ENCODE measurements at places on chromosomes 1 and 21.

- no peak for DNase-seq
Observed at GRCh38 chr1:59699227-59699847, 115.4 kb upstream of the HOOK1 start.

DNA sequence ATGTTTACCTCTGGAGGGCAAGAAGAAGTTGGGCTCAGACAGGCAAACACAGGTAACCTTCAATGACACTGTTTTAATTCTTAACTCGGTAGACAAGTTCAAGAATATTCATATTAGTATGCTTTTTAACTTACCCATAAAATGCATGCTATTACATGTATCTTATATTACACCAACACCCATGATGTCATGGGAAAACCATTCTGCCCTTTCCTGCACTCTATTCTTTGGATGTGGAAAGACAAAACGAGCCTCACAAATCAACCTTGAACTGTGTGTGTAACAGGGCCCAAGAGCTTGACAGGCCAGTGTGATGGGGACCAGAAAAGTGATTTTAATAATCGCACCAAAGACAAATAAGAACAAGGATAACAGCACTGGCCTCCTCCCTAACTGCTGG is 22.6 kb upstream of the RAP1GAP start:
- DNase-seq: no peak

DNA sequence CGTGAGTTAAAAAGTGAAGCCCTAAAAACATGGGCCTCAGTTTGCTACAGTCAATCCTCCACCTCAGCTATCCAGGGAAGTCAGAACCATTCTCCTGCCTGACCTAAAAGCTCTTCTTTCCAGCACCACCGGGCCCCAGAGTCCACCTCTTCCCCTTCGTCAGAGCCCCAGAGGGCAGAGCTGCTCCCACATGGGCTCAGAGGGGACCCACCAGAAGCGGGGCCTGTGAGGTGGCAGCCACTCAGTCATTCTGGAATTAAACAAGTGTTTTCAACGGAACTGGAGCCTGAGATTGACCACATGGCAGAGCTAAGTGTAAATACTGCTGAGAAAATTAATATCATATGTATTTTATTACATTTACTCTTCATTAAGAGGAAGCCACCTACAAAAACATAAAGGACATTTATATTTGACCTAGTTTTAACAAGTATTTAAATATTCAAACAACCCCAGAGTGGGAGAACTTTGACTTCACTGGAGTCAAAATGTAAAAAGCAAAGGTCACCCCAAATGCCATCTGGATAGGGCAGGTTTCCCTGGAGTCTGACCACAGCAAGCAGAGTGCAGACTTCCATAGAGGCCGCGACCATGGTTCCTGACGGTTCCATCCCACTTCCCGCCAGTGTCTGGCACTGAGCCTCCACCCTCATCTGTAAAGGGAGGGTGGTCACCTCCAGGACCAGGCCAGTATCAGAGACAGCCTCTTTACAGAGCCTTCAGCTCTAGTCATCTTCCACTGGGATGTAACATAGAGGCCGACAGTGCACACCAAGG is 1.8 kb downstream of the SUMO3 start:
- DNase-seq: no peak

GRCh38 chr1:101964708-101965107 is 32.0 kb downstream of the OLFM3 start:
- no peak for DNase-seq

DNA sequence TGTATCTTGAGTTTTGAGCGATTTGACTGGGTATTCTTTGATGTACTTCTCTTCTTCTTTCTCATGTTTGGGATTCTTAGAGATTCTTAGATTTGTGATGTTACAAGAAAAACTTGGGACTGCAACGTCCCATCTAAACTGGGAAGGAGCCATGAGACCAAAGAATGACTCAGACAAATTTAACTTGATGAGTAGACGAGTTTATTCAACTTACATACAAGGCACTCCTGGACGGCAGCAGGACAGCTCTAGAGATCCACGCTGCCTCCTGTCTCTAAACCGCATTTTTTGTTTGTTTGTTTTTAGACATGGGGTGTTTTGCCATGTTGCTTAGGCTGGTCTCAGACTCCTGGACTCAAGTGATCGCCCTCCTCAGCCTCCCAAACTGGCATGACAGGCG is 137.1 kb downstream of the PIK3R3 start:
- DNase-seq: no peak

- no peak for DNase-seq
Observed at GRCh38 chr1:92853299-92853698, 21.5 kb downstream of the RPL5 start.

DNA sequence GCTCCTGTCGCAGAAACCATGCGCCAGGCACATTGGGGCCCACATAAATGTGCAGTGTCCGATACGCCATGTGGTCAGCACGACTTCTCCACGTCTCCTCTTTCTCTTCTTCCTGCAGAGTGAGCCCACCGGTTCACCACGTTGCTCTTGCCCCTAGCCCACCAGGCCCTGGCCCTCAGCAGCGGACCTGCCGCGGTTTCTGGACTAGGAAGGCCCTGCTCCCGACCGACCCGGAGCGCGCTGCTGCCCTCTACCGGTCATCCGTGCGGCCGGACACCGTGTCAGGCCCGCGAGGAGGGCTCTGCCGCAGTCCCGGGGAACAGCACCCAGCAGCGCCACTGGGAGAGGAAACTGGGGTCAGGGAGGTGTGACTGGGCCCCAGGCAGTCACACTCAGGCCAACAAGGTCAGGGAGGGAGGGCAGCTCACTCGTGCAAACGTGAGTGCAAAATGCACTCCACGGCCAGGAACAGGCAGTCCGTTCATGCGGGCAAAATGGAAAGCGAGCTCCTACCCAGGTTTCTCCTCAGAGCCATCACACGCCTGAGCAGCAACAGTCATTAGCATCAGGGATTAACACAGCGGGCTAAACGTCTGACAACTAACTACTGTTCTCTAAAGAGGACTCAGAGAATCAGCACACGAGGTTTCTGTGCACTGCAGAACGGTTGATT is 13.7 kb downstream of the TLR5 start:
- peak; percentile 45 for DNase-seq

DNA sequence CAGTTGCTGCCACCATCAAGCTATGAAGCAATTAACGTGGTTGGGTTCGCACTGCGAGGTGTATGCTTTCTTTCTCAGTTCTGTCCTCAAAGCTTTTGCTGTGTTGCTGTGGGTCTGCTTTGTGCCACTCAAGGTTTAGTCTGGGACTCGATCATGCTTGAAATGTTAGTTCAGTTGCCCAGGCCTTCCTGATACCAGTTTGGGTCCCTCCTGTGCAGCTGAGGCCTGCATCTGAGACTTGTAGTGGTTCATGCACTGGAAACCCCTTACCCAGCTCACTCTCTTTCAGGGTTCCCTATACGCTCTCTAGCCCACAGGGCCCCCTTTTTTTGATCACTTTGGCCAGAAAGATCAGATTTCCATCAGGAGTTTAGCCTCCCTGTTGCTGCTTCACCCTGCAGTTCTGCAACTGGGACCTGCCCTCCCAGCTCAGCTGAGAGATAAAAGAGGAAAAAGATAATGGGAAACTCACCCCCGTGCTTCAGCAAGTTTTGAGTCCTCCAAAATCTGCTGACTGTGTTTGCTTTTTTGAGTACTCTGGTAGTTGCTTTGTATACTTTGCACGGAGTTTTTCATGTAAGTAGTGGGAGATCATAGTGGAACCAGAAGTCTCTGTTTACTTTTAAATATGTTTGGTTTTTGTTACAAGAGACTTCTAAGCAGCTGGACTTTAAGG is 317.0 kb downstream of the HHAT start:
- no peak for DNase-seq

DNA sequence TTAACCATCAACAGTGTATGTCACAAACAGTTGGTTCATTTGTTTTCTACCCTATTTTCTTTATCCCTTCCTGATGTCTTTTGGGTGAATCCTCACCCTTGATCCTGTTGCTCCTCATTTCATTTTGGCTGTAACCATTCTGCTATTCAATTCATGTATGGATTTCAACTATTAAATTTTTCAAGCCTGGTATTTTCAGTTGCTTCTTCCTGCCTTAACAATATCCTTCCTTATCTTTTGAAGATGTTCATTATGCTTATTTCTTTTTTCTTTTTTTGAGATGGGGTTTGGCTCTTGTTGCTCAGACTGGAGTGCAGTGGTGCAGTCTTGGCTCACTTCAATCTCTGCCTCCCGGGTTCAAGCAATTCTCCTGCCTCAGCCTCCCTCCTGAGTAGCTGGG is 2.8 kb upstream of the RNU5D-1 start:
- no peak for DNase-seq

DNA sequence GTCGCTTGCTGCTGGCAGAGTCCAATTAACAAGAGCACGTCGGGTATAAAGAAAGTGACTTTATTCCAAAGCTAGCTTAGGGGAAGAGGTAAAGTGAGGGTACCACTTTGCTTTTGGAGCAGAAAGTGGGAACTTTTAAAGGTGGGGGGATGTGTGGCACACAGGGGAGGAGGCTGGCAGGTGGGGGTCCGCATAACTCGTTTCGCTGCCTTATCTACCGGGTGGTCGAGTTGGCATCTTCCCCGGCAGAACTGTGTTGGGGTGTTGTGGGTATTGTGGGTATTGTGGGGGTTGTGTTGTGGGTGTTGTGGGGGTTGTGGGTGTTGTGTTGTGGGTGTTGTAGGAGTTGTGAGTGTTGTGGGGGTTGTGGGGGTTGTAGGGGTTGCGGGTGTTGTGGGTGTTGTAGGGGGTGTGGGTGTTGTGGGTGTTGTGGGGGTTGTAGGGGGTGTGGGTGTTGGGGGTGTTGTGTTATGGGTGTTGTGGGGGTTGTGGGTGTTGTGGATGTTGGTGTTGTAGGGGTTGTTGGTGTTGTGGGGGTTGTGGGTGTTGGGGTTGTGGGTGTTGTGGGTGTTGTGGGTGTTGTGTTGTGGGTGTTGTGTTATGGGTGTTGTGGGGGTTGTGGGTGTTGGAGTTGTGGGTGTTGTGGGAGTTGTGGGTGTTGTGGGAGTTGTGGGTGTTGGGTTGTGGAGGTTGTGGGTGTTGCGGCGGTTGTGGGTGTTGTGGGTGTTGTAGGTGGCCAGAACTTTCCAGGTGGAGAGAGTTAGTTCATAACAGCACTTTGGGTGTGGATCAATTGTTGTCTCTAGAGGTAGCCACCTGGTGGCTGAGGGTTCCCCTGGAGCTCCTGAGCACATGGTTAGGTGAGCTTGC is 52.7 kb downstream of the AGPAT3 start:
- DNase-seq: no peak

DNA sequence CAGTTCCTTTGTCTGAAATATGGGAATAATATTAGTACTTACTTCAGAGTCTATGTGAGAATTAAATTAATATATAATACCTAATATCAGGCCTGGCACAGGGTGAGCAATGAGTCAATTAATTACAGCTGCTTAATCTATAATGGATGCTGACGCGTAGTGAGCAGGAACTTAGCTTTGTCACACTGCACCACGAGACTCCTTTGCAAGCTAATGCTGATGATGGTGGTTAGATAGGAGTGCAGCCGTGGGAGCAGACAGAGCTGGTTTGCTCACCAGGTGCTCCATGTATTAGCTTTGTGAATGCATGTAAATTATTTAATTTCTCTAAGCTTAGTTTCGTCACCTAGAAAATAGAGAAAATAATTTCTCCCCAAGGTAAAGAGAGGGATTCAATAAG is 35.1 kb downstream of the KCNJ15 start:
- DNase-seq: no peak

DNA sequence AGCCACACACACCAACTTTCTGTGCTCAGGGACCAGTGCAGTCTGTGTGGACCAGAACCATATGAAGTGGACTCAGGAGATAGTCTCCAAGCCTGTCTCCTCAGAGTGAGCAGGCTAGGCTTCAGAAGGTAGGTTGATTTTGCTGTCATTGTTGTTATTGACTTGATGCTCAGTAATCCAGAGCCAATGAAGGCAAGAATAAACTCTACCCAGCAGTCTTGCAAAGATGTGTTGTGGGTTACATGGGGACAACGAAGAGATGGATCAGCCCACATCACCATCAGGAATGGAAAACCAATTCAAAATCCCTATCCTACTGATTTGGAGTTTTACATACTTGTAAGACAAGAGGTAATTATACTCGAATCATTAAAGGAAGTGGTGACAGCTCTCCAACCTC is 37.4 kb downstream of the PHC2 start:
- DNase-seq: no peak

DNA sequence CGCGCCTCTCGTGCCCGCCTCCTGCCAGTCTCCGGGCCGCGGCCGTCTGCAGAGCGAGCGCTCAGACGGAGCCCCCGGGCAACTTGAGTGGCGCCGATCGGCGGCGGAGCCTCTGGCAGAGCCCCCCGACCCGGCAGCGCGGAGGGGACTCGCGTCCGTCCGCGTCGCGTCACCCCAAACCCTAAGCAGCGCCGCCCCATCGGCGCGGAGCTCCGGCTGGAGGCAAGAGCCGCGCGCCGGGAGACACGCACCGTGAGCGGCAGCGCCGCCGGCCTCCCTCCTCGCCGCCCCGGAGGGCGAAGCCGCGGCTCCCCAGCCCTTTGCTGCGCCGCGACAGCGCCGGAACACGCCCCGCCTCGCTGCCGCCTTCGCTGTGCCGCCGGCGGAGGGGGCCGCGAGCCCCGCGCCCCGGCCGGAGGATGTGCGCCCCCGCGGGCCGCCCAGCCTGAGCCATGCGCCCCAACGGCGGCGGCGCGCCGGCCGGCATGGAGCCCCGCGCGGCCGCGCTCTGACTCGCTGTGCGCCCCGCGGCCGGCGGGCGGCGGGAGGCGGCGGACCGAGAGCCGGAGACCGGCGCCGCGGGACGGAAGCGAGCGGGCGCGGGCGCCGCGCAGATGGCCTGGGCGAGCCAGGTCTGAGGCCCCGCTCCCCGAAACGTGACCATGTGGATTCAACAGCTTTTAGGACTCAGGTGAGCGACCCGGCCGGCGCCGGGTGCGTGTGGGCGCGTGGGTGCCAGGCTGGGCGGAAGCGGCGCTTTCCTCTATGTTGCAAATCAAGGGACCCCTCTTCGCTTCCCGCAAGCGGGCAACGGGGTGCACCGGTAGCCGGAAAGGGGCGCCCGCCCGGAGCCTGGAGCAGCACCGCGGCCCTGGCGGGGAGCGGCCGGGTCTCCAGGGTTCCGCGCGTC is 610 bp downstream of the AJAP1 start:
- no peak for DNase-seq

- no peak for DNase-seq
Observed at GRCh38 chr1:24768873-24769605, 23.8 kb downstream of the CLIC4 start.

DNA sequence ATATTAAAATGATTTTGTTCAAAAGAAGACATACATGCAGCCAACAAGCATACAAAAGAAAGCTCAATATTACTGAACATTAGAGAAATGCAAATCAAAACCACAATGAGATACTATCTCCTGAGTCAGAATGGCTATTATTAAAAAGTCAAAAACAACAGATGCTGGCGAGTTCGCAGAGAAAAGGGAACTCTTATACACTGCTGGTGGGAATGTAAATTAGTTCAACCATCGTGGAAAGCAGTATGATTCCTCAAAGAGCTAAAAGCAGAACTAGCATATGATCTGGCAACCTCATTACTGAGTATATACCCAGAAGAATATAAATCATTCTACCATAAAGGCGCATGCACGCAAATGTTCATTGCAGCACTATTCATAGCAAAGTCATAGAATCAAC is 126.0 kb upstream of the HMCN1 start:
- no peak for DNase-seq

DNA sequence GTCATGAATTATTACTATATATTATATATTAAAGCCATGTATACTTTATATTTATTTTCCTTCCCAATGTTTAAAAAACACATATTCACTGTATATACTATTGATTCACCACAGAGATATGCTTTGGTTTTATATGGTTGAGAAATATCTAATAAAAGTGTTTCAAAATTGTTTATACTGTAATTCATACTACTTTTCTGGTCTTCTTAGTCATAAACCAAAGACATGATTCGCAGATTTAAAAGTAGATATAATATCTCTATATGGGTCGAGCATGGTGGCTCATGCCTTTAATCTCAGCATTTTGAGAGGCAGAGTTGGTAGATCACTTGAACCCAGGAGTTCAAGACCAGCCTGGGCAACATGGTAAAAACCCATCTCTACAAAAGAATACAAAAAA is 738.4 kb downstream of the USP25 start:
- DNase-seq: no peak

All from hypothalamus (tissue), 51 donors.